ENCODE measurements at places on chromosomes 2 and 18.
A peak's percentile ranks its signal among the peaks of the same experiment; 100 is the strongest.

- DNase-seq: no peak
Measured at GRCh38 chr18:6604573-6604941, 125.0 kb upstream of the ARHGAP28 start.

GRCh38 chr2:239282448-239283287 lies 118.2 kb downstream of the HDAC4 start:
- DNase-seq: no peak

DNA sequence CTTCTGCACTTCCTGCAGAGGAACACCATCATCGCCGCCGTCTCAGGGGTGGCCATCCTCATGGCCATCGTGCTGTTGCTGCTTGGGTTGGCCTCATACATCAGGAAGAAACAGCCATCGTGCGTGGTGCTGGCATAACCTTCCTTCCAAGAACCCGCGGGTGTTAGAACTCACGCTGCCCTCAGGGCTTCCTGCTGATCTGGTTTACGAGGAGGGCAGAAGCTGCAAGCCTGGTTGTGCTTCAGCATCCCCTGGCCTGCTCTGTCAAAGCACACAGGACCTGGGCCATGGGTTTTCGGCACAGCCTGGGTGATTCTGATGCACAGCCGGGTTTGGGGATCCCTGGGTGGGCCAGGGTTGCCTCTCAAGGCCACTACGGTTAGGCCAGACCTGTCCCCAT lies 12.2 kb upstream of the ZAP70 start:
- DNase-seq: no peak

DNA sequence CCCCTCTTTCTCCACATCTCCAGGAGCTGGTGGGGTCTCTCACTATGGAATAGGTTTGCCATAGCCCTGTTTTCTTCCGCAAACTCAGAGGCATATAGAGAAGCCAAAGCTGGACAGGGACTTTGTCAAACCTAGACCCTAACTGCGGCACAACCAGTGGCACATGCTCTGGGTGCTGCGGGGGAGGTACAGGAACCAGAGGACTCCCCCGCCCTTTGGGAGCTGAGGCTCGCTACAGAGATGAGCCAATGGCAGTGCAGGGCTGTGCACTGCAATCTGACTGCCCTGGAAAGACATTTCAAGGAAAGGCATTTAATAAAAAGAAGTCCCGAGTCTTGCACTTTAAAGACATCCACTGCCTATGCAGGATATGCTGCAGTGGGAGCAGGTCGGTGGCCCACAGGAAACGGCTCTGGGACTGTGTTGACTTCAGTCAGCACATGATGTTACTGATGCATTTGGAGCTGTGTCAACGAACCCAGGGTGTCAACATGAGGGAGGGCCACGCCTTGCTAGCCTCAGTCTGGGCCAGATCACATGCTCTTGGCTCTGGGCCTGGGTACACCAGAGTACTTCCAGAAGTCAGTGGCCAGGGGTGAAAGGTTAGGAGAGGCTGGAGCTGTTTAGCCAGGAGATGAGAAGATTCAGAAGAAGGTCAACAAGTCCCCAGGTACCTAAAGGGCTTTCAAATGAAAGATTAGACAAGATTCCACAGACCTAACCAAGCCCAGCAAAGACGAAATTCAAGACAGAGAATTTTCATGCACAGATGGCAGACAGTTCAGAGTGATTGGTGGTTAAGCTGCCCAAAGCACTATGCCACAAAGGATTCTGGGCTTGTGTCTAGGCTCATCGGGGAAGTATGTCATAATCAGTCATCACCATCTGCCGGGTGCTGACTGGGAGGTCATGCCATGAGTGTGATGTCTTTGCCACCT lies 8.2 kb downstream of the SLC35F6 start:
- peak; percentile 60 for DNase-seq

- no peak for DNase-seq
Measured at GRCh38 chr2:113075030-113075429, 7.3 kb downstream of the IL1F10 start.

DNA sequence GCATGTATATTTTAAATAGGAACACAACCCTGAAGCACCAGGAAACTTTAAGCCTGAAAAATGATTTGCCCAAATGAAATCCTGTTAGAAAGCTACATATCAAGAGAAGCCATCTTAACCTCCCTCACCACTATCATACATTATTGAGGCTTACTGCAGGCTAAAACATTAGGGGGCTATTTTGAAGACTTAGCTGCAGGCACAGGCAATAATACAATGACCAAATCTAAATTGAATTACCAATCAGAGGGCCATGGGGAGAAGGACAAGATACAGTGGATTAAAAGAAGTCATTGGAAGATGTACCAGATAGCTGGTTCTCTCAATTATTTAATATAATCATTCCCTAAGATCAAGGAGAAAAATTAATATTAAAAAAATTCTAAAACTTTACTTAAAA lies 73.7 kb downstream of the THADA start:
- DNase-seq: no peak

DNA sequence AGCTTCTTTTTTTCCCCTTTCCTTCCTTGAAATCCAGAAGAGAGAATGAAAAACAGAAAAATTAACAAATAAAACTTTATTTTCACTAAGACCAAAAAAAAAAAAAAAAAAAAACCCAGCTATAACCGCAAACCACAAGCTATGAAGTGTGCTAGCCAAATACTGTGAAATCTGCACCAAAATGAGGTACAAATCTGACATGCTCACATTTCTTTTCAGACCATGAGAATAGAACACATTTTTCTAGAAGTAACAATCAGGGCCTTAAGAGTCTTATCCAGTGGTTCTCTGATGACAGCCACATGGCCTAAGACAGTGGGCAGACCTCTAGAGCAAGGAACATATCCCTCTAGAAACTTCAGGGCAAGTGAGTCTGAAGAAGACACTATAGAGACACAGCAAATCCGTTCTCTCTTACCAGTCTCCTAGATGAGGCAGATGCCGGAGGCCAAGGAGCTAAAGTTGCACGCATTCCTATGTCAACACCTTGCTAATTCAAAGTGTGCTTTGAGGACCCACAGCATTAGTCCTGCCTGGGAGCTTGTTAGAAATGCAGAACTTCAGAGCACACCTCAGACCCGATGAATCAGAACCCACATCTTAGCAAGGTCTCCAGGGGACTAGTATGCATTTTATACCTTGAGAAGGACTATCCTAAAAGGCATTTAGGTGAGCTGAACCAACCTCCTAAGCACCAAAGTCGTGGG lies 317.1 kb downstream of the MYCN start:
- DNase-seq: no peak

- DNase-seq: no peak
Measured at GRCh38 chr2:69214898-69215297, 172.1 kb downstream of the GFPT1 start.

DNA sequence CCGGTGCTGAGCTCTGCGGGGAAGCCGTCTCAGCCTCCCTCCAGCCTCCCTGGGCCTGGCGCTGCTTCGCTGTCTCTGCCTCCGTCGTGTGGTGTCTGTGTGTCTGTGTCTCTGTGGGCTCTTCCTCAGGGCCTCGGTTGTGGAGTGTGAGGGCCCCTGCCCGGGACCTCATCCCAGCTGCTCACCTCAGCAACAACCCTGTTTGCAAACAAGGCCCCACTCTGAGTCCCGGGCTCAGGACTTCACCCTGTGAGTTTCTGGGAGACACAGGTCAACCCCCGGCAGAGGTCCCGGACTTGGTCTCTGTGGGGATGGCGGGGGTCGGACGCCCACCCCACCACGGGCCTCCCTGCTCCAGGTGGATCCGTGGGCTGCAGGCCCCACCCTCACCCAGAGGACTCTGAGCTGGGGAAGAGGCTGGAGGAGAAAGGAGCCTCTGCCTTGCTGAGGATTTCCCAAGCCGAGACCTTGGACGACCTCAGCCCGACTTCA lies 127.4 kb upstream of the CTDP1 start:
- DNase-seq: peak; percentile 58

GRCh38 chr2:195319548-195320412 lies 337.2 kb upstream of the SLC39A10 start:
- no peak for DNase-seq

DNA sequence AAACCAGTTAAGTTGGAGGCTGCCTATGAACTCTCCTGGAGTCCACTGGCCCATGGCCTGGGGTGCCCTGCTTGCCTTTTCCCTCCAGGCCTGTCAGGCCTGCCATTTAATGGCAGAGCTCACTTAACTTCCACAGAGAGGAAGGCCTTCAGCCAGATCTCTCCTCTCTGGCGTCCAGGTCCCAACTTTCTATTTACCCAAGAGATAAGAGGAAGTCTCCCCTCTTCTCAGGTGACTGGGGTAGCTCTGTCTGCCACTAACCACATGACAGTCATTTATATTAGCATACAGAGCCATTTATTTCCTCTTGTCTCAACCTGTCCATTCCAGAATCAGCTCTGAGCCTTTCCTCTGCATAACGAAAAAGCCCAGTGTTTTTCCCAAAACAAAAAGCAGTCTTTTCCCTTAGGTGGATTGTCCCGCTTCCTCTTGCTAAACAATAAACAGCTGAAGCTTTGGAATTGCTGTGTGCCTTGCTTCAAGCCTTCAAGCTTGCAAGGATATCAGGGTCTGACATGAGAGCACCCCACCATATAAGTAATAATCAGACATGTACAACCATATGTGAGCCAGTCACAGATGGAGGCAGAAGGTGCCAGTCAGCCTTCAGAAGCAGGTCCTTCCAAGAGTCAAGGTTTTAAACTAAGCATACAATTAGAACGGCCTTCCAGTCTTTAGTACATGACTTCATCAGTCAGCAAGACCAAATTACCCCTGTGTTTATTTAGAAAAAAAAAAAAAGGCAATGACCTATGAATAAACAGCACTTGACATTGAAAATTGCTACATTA lies 71.2 kb upstream of the STPG4 start:
- DNase-seq: no peak

DNA sequence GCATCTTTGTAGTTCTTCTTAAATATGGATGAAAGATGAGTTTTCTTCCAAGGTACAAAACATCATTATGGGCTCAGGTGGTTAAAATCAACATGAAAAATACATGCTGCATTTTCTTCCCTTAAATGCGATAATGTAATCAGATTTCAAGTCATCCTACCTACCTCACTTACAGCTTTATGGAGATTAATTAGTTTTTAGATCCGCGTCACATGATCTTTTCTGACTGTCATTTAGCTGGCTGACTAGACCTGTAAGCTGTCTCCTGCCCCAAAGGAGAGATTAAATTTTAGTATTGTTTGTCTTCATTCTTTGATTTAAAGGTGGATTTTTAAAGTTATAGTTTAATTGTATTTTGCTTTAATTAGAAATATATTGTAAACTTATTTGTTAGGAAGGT lies 678.0 kb upstream of the ZEB2 start:
- no peak for DNase-seq

- DNase-seq: peak; percentile 80
Measured at GRCh38 chr18:58493516-58494253, 135.2 kb downstream of the ALPK2 start.

DNA sequence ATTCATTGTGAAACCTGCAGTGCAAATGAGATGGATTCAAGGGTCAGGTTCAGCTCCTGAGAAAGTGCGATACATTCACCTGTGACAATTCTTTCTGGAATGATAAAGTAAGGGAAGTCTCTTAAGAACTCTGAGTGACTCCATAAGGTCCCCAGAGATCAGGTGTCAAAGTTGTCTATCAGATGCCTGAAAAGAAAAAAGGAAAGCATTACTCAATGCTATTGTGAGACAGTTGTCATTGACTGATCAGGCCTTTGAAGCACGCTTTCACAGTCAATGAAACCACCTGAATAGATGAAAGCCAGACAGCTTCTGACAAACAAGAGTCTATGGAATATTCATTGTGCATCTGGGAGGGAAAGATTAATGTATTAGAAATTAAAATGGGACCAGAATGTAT lies 252.7 kb upstream of the GALNT5 start:
- DNase-seq: no peak

GRCh38 chr18:63783394-63783793 lies 8.2 kb downstream of the SERPINB7 start:
- no peak for DNase-seq

- no peak for DNase-seq
Measured at GRCh38 chr2:222912117-222912516, 51.3 kb downstream of the ACSL3 start.

DNA sequence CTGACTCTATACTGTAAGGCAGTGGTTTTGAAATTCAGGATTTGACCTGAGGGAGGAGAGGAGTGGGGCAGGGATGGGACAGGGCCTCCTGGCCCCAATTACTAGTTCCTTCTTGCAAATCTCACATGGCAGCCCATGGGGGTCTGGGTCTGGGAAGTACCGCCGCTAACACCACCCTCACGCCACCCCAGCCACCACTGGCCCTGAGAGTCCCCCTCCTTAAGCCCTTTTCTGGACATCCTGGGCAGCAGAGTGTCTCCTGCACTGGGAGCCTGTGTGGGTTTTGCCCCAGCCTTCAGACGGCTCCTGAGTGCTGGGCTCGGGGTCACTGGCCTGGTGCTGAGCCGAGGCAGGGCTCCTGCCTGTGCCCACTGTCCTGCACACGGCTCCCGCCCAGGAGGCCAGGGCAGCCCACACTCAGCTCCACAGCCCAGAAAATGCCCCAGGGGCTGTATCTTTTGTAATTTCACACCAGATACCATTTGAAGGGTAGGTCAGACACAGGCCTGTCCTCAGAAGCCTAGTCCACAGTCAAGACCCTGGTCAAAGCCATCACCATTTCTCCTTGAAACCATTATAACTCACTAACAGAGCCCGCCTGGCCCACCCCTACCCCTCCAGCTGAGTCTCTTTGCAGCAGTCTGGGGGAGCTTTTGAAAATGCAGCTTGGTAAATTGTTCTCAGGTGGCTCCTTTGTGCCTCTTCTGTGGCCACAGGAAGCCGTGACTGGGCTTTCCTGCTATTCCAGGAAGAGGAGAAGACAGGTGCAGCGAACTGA lies 55.1 kb downstream of the CYP27C1 start:
- DNase-seq: no peak
